A549 treated with CpdA at 1 μM for 4 hours (cell line): ENCODE measurements at places on chromosomes 3 and 15. TPM values are rescaled to one million over a fixed set of nuclear protein-coding genes. Genes with fewer than 3 reads are reported as not detected.

The GPR160 gene
- total RNA-seq, result 1.2 to 2.0 TPM (median 1.8 TPM) in 5 replicates

The KNG1 gene
- total RNA-seq, result not detected in 5 replicates

The GP5 gene
- total RNA-seq, result 0.01 TPM in 1 of 5 replicates, not detected in the others

The BCL2A1 gene
- total RNA-seq, result 16.8 to 25.4 TPM (median 19.7 TPM) in 5 replicates

The SERINC4 gene
- total RNA-seq, result 0.05 to 0.12 TPM (median 0.08 TPM) in 4 of 5 replicates, not detected in the other

The IP6K1 gene
- total RNA-seq, result 21.6 to 22.8 TPM (median 22.2 TPM) in 5 replicates

The CFAP20DC gene
- 2.2 to 2.7 TPM (median 2.3 TPM) in 5 replicates for total RNA-seq
